Fibroblast of skin of back (primary cell): ENCODE measurements at places on chromosomes 12 and 14.

GRCh38 chr12:22190969-22191368, 143.5 kb downstream of the ST8SIA1 start:
- DNase-seq: no peak

DNA sequence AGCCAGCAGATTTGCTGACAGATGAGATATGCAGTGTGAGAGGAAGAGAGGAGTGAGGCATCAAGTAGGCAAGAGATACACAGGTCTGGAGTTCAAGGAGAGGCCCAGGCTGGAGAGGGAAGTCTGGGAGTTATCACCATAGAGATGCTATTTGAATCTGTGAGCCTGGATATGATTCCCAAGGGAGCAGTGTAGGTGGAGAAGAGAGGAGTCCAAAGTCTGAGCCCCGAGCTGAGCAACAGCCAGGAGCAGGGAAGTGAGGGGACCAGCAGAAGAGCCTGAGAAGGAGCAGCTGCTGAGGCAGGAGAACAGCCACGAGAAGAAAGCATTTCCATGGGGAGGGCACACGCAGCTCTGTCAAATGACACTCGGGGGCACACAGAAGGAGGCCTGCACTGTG, 20.2 kb upstream of the NXPH4 start:
- no peak for DNase-seq

DNA sequence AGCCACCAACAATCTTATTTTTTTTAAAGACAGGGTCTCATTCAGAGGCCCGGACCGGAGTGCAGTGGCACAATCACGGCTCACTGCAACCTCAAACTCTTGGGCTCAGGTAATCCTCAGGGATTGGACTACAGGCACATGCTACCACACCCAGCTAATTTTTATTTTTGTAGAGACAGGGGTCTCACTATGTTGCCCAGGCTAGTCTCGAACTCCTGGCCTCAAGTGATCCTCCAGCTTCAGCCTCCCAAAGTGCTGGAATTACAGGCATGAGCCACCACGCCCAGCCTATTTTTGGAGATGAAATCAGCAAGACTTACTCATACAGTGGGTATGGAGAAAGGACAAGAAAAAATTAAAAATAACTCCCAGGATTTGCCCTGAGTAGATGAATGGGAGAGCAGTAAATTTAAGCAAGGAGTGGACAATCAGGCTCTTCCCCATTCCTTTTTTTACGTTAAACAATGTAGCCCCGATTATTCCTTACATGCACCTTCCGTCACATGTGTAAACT, 13.2 kb downstream of the FMNL3 start:
- peak; percentile 77 for DNase-seq

DNA sequence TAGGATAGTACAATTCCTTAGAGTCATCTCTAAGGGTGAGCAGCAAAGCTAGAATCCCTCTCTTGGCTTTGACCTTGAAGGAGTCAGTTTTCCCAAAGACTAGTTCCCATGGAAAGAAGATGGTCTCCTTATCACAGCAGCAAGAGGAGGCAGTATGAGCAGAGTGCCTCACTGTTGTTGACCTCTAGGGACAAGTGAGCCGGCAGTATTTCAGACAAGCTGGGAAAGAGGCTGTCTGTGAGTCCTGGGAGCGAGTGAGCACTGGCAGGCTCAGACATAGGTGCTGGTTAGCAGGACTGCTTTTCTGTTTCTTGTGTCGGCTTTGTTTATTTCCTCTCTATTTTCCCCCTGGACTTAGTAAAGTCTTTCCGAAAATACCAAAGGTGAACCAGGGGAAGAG, 60.7 kb downstream of the NTF3 start:
- no peak for DNase-seq

DNA sequence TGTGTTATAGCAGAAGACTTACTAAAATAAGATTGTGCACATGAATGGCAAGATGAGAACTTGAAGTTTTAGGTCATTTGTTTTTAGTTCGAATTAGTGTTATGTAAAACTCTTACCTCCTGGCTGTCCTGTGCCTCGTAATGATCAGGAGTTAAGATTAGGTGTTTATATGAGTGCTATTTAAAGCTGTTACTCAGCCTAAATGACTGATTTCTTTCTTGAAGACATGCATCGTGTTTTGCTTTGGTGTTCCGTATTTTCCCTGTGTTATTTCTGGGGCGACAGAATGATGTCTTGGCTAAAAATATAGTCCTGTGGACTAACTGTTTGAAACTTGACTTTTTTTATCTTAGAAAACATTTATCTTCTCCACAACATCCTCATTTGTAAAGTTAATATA, 22.1 kb downstream of the SCYL2 start:
- DNase-seq: no peak

- peak; percentile 5 for DNase-seq
These were observed 351.2 kb downstream of the KCNH5 start for GRCh38 chr14:62694075-62694474.
